Activated CD4-positive, alpha-beta T cell treated with anti-CD3 and anti-CD28 coated beads, Interleukin-2, amount 50 U/mL, for 1 hour (primary cell): ENCODE measurements at places on chromosomes 1 and 21.
A peak's percentile ranks its signal among the peaks of the same experiment; 100 is the strongest.

DNA sequence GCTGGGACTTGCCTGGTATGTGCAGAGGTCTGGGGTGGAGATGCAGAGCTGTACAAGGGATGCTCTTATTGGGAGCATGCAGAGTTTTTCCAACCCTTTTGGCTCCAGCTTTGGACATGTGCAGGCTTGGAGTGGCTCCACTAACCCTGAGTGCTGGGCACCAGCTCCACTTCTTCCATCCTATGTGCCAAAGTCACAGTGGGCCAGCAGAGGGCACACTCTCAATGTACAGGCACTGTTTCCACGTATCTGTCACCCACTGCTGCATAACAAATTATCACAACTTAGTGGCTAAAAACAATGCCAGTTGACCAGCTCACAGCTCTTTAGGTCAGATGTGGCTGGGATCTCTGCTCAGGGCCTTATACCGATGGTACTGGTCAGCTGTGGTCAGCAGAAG, 631.8 kb downstream of the AJAP1 start:
- DNase-seq = peak; percentile 11

- no peak for DNase-seq
These were observed 19.2 kb upstream of the UBR4 start for GRCh38 chr1:19229229-19229628.

GRCh38 chr1:210775289-210775688, 358.7 kb downstream of the KCNH1 start:
- no peak for DNase-seq

DNA sequence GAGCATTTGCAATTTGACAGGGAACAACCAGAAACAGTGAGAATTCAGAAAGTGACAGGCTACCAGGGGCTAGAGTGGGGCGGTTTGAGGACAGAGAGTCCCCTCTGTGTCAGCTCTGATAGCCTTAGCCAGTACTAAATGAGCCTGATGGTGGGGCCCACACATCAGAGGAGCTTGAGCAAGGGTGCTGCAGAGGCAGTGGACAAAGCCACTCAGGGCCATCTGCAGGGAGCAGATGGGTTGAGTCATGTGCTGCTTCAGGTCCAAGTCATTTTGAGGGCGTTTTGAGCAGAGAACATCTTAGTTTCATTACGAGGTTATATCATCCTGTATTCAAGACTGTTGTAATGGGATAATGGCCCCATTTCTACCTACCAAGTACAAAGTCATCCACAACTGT, 7.7 kb downstream of the LRRC52 start:
- DNase-seq = no peak

- no peak for DNase-seq
These were observed 52.1 kb downstream of the SYDE2 start for GRCh38 chr1:85148524-85149250.
